Hepatocyte (in vitro differentiated cells): ENCODE measurements at places on chromosomes 6 and 20.
A peak's percentile ranks its signal among the peaks of the same experiment; 100 is the strongest.

DNA sequence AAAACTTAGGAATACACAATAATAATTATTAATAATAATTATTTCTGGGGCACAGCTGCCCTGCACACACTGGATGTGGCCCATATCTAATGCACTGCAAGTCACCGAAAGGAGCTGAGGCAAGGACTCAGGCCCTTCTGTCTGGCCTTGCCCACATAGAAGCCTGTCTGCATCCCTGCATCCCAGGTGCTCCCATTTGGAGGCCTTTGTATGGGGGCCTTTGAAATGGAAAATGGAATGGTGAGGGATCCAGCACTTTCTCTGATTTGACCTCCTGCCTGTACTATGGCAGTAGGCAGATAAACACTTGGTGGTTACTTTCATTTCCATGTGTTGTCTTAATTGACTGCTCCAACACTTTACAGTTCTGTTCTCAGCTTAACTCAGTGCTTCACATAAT is 75.7 kb upstream of the PTCHD4 start:
- H3K36me3 ChIP-seq: no peaks in the 10 kb centered on the region
- no peak overlapping the region for H3K4me3 ChIP-seq
- no peaks in the 10 kb centered on the region for H3K27me3 ChIP-seq
- no peaks in the 10 kb centered on the region for H3K4me1 ChIP-seq
- no peak for DNase-seq

GRCh38 chr6:168615837-168616236 is 174.9 kb downstream of the SMOC2 start:
- no peaks in the 10 kb centered on the region for H3K36me3 ChIP-seq
- H3K27ac ChIP-seq: no peak overlapping the region
- peaks cover 3% of the 10 kb centered on the region for H3K4me1 ChIP-seq
- H3K4me3 ChIP-seq: no peak overlapping the region

DNA sequence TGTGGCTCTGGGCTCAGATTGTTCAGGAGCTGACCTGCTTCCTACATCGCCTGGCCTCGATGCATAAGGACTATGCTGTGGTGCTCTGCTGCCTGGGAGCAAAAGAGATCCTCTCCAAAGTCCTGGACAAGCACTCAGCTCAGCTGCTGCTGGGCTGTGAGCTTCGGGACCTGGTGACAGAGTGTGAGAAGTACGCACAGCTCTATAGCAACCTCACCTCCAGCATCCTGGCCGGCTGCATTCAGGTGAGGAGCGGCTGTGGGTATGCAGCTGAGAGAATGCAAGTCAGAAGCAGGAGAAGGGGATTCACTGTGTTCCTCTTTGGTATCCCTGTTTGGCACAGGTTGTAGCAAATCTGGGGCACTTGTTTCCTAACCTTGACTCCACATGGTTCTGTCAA is 17.9 kb downstream of the CUL9 start:
- no peak overlapping the region for H3K4me3 ChIP-seq
- H3K4me1 ChIP-seq: no peaks in the 10 kb centered on the region
- H3K27ac ChIP-seq: no peak overlapping the region
- no peaks in the 10 kb centered on the region for H3K36me3 ChIP-seq
- DNase-seq: no peak
- H3K27me3 ChIP-seq: no peaks in the 10 kb centered on the region

DNA sequence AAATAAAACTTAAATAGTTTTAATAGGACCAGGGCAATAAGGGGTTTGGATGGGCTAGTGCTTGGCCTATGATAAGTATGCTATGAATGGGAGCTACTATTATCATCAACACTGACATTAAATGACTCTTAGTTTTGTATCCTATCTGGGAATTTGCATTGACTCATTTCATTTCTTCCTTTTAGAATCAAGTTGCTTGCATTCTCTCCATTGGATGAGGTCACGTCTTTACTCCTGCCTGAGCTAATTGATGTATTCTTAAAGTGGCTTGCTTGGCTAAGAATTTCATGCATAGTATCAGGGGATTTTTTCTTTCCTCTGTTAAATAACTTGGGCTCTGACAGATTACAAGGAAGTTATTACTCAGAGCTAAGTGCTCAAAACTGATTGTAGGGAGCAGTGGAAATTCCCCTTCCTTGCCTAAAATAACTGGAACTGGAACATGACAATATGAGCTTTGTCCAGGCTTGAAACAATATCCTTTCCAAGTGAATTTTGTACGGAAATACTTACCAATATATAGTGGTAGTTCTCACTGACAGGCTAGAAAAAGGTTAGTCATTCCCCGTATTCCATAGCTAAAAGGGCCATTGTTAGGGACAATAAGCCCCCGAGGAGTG is 169.9 kb downstream of the BCAS1 start:
- H3K27ac ChIP-seq: peak overlapping the region; percentile 56
- H3K36me3 ChIP-seq: no peaks in the 10 kb centered on the region
- H3K4me3 ChIP-seq: no peak overlapping the region
- no peak for DNase-seq
- H3K4me1 ChIP-seq: peaks cover 6% of the 10 kb centered on the region

GRCh38 chr20:38055294-38055693 is 21.7 kb downstream of the RPRD1B start:
- H3K27me3 ChIP-seq: no peaks in the 10 kb centered on the region
- H3K27ac ChIP-seq: no peak overlapping the region
- H3K36me3 ChIP-seq: no peaks in the 10 kb centered on the region
- no peak for DNase-seq
- H3K4me1 ChIP-seq: peaks cover 9% of the 10 kb centered on the region
